Left ventricle myocardium inferior (tissue), 1 donor: ENCODE measurements at places on chromosomes 7 and 10.
A peak's percentile ranks its signal among the peaks of the same experiment; 100 is the strongest.

DNA sequence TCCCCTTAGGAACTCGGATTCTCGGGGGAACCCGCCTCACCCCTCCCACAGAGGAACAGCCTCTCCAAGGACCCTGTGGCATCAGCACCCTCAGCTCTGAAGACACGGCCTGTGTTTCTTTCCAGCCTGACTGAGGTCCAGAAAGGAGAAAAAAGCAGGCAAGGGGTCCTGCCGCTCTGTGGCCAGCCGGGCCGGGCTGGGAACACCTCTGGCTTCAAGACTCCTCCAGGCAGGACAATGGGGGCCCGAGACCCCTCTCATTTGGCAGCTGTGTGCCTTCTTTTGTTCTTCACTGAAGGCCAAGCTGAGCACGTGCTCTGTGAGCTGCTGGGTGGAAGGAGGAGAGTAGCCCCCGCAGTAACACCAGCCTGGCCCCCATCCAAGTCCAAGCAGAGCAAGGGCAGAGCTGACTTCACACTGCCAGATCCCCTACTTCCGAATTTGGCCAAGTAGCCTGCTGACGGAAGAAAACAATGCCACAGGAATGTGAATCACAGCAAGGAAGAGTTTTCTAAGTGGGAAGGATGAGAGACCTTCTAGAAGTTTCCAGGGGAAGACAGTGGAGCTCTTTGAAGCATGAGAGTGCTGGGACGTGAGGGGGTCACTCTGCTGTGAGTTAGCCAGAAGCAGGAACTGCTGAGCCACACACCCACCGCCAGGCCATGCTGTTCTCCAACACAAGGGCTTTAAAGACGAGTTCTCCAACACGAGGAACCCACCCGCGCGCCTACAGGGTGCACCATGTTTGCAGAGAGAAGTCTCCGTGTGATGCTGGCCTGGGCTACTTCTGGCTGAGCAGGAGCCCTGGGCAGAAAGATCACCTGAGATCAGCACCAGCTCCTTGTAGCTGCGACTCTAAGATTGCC is 3.1 kb downstream of the CNPY1 start:
- DNase-seq: no peak

DNA sequence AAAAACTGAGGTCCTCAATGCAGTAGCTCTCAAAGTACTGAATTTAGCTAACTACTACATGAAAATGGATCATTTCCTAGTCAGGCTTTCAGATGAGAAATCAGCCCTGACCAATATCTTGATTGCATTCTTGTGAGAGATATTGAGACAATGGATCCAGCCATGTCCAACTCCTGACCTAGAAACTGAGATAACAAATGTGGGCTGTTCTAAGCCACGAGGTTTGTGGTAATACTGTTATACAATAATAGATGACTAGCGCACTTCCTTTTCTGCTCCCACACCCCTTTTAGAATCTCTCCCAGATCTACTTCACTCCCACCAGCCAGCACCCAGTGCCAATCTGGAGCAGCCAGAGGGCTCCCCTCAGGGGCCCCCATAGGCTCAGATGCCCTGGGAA is 209.3 kb upstream of the KMT2E start:
- DNase-seq: no peak

GRCh38 chr10:69838853-69839252 is 37.1 kb downstream of the COL13A1 start:
- no peak for DNase-seq

DNA sequence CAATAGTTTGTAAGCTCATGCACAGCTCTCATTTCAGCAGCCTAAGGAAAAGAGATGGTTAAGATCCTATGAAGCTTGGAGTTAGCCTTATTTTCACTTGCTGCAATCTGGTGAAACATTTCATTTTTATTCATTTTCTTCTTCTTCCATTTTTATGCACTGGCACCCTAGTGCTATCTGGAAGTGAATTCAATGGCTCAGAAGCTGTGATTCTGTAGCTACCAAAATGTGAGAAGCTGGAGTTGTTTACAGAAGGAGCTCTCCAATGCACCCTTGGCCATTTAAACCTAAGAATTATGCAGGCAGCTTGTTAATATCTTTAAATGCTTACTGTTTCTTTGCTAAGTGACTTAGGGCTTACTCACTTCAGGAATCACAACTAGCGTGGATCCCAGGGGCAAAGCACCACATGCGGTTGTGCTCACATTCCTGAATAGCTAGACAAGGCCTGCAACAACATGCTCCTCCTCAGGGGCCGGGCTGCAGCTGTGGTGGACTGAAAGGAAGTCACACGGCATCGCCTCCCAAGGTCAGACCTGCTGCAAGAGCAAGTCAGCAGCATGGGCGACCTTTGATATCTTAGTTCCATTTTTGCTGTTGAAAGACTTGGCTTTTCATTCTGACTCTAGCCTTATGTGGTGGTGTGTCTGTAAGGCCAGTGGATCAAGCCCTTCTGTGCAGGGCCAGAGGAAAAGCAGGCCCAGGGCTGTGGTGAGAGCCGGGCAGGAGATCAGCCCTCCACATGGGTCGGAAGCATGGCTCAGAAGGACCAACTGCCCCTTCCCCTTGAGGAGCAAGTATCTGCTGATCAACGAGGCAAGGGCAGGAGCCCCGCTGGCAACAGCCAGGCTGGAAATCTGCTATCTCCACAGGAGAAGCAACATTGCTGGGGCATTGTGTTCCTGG is 91.9 kb upstream of the MBL2 start:
- DNase-seq: peak; percentile 34

- DNase-seq: no peak
Observed at GRCh38 chr7:30816645-30817370, 45.6 kb downstream of the MINDY4 start.

GRCh38 chr10:55191236-55191860 is 390.3 kb upstream of the PCDH15 start:
- DNase-seq: no peak

DNA sequence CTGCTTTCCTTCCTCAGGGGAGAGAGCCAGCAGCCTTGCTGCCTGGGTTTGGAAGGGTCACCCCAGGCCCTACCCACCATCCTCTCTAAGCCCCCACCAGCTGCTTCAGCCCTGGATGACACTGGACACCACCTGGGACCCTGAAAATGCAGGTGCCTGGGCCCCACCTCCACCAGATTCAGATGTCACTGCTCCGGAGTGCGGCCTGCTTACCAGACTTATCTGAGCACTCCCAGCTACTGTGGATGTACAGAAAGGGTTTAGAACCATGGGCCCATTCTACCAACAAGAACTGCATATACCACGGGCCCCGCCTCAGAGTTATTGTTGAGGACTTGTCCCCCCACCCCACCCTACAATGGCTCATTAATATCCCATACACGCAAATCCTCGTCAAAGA is 172.3 kb downstream of the PTPRN2 start:
- DNase-seq: no peak

- DNase-seq: no peak
Observed at GRCh38 chr10:29761916-29762315, 127.1 kb upstream of the SVIL start.

DNA sequence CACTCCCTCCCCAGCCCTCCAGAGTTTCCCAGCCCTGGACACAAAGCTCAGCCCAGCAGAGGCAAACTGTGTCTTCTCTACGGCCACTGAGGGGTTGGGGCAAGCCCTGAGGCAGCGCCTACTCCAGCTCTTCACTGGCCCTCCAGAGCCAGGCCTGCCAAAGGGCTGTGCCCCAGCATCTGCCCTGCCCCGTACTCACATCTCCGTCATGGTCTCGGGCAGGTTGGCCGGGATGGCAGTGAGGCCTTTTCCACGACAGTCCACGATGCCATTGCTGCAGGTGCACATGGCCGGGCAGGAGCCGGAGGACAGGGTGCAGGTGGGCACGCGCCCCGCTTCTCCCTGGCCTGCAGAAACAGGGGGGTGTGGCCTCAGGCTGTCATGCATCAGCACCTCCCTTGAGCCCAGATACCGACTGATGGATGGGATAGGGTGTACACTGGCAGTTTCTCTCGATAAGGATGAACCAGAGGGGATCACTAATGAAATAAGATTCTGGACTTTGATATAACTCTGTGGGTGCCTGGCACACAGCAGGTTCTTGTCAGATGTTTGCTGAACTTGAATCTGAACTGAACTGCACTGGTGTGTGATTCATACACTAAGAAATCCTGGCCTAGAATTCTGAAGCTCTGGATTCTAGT is 125.2 kb downstream of the SLIT1 start:
- no peak for DNase-seq

- no peak for DNase-seq
Observed at GRCh38 chr7:128914566-128915151, 4.2 kb upstream of the KCP start.

DNA sequence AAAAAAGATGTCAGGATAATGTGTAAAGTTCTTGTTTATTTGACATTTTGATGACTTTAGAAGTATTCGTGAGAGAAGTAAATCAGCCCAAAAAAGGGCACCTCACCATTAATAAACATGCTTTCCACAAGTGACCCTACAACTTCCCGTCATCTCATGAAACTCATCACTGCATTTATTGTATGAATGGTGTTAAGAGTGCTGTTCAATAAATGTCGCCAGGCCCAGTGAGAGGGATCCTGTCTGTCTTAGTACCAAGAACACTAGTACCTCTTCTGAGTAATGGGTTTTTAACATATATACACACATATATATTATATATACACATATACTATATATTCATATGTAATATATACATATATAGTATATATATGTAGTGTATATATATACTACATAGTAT is 61.9 kb downstream of the TMEM26 start:
- no peak for DNase-seq

DNA sequence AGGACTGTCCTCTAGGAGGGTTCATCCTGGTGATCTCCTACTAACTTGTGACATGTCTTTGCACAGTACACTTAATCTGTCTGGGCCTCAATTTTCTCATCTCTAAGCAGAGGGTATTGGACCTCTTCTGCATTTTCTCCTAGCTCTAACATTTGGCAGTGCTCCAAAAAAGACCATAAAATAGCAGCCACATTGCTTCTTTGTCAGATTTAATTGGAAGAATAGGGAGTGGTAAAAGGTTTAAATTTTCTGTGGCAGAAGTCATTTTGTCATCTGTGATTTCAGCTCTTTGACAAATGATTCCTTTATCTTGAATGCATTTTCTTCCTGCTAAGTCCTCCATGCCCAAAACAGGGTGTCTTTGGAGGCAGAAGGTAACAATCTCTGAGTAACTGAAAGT is 289.9 kb upstream of the LRGUK start:
- no peak for DNase-seq

- no peak for DNase-seq
Observed at GRCh38 chr7:105602325-105603305, 21.3 kb upstream of the EFCAB10 start.

DNA sequence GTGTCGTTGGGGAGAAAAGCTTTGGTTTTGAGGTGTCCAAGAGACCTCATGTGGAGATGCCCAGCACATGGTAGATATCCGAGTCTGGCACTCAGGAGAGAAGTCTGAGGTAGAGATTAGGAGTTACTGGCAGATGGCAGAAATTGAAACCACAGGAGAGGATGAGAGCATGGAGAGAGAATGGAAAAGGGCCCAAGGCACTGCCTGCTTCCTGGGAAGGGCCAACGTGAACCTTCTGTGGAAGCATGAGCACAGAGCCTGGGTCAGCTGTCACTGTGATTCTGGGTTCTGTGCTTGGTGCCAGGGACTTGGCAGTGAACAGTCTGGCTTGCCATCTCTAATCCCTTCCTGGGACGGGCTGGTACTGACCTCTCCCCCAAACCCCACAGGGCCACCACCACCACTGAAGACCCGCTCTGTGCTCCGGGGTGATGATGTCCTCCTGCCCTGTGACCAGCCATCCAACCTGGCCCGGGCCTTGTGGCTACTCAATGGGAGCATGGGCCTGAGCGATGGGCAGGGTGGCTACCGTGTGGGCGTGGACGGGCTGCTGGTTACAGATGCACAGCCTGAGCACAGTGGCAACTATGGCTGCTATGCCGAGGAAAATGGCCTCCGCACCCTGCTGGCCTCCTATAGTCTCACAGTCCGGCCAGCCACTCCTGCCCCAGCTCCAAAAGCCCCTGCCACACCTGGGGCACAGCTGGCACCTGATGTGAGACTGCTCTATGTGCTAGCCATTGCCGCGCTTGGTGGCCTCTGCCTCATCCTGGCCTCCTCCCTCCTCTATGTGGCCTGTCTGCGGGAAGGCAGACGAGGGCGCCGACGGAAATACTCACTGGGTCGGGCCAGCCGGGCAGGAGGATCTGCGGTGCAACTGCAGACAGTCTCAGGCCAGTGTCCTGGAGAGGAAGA is 4.1 kb downstream of the MRPL43 start:
- DNase-seq: no peak

DNA sequence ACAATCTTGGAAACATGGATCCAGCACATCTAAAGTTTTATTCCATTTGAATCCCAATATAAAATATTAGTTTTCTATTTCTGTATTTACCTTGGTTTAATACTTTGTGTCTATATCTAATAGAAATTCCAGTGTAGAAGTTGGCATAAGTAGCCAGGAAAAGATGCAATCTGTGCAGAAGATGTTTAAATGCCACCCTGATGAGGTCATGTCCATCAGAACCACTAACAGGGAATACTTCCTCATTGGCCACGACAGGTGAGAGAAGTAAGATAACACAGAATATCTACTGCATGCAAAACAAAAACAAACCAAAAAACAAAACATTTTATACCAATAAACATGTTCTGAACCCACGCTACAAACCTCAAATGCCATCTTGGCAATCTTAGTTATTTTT is 15.7 kb downstream of the PLEKHS1 start:
- no peak for DNase-seq

DNA sequence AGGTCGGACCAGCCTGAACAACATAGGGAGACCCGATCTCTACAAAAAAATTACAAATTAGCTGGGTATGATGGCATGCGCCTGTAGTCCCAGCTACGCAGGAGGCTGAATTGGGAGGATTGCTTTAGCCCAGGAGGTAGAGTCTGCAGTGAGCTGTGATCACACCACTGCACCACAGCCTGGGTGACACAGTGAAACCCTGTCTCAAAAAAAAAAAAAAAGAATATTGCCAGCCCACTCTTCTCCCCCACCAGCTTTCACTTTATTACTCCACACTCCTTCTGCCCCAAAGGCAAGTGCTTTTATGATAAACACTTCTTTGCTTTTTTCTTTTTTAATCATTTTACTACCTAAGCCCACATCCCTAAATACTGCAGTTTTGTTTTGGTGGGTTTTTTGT is 14.8 kb downstream of the RAB19 start:
- DNase-seq: no peak

- no peak for DNase-seq
Observed at GRCh38 chr7:44251881-44252280, 51.1 kb downstream of the YKT6 start.

GRCh38 chr10:130568246-130568645 is 432.1 kb downstream of the GLRX3 start:
- no peak for DNase-seq

DNA sequence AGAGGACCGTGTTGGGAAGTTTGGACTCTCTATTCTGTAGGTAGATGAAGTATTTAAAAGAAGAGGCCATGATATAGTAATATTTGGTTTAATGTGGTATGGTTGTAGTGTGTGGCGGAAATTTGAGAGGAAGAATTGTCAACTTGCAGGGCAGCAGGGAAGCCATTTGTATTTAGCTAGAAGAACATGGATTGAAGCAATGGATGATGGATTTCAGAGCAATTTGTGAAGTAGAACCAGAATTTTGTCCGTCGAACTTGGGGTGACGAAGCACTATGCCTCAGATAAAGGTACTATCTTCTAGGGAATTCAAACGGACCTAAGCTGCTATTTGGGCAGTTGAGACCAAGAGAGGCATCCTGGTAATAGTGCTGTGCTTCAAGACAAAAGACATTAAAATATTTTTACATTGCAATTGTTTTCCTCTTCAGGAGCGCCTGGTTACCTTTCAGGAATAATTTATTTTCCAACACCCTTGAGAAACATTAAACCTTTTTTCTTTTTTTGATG is 615 bp upstream of the WBP1L start:
- DNase-seq: no peak
